PC-3 (cell line): ENCODE measurements at places on chromosomes 5 and 9. TPM values are rescaled to one million over a fixed set of nuclear protein-coding genes. Genes with fewer than 3 reads are reported as not detected.

The CARTPT gene
- not detected in 2 replicates for total RNA-seq

The CD274 gene
- 3.8 and 5.1 TPM in 2 replicates for total RNA-seq

The KCTD16 gene
- total RNA-seq, result not detected in 2 replicates

The C5orf52 gene
- 0.84 TPM in 1 of 2 replicates, not detected in the other for total RNA-seq

The LVRN gene
- not detected in 2 replicates for total RNA-seq

DNA sequence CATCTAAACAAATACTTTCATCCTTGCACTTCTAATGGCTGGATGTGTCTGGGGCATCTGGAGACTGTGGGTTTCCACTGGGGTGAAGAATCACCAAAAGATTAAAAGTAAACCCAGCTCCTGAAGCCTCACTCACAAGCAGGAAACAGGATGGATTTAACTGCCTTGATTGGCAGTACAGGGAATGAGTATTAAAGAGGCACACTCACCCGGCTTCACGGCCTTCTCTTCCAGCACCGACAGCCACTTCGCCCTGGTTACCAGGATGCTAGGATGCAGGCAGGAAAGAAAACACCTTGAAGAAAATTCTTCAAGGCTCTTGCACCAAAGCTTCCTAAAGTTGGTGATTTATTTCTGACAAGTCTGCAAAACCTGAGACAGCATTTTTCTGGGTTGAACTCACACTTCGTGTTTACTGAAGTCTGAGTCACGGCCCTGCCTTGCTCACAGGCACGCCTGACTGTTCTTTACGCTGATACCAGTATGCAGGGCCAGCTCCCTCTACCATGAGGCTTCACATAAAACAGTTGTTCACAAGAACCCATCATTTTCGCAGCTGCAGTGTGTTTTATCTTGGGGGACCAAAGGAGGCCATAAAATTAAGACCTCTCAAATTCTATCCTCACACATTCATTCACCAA is 56.5 kb upstream of the ZNF354A start:
- peak; percentile 98 for DNase-seq

DNA sequence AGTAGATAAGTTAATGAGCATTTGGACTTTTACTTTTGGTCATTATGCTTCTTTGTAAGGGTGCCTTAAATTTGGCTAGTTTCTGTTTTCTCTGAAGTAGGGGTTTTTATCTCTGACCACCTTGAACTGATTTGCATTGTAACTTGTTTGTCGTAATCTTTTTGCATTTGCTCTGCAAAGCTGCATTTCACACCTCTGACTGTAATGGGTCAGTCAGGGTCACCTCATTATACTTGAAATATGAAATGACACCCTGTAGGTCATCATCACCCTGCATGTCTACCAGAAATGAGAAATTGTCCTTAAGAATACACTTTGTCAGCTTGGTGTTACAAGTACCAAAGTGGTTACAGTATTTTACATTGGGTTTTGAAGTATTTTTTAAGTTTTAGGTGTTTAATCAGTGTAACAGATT is 74.0 kb downstream of the KCNN2 start:
- no peak for DNase-seq

DNA sequence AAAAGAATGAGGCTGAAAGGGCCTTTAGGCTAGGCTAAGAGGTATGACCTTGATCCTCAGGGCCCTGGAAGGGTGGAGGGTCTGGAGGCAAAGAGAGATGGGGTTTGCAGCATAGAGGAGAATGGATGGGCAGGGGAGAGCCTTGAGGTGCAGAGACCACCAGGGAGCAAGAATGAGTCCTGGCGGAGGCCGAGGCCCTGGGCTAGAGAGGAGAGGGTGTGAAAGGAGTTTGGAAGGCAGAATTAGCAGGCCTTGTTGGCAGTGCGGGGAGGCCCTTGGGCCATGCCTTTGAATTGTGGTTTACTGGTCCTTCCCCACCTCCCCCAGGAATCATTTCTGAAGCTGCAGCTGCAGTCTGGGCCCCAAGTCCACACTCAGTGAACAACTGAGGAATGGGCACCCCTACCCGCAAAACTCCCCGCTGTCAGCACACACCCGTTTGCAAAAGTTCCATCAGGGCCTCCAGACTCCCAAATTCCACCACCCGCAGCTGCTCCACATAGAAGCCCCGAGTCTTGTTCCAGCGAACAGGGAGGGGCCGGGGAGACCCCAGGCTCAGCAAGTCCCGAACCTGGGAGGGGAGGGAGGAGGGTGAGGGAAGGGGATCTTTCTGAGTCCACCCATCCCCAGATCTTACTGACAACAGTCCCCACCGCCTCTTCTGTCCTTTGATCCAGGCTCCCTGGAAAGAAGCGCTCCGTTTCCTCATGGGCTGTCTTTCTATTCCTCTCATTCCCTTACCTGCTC is 2.1 kb downstream of the KIF12 start:
- DNase-seq, result no peak

DNA sequence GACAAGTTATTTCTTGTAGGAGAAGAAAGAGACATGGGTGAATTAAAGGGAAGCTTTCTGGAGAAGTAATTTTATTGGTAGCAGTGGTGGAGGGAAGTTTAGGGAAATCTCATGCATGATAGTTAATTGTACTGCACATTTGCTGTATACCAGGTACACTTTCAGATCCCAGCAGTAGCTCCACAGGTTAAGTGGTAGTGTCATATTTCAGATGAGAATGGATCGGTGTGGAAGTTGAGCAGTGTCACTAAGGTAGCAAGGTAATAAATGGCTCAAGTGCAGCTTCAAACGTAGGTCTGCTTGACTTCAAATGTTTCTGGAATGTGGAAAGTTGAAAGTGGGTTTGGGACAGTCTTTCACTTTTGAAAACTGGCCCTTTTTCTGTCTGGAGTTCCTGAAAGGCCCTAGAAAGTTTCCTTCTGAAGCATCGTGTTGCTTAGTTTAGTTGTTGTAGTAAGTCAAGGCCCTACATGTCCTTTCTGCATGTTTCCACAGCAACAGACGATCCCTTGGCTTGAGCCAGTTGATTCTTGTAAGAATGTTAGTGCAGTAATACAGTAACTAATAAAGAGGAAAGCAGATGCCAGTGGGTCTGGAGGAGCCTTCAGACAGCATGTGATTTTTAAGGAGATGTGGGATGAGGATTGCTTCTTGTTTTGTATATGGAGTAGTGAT is 3.7 kb downstream of the CLTA start:
- no peak for DNase-seq

GRCh38 chr9:116549061-116549664 is 137.9 kb upstream of the TRIM32 start:
- DNase-seq, result peak; percentile 80
